ENCODE measurements at places on chromosomes 5 and 9.

- DNase-seq, result no peak
Measured at GRCh38 chr9:123350590-123351310, 5.2 kb upstream of the CRB2 start.

- DNase-seq, result no peak
Measured at GRCh38 chr9:112914524-112914923, 23.8 kb upstream of the SLC46A2 start.

DNA sequence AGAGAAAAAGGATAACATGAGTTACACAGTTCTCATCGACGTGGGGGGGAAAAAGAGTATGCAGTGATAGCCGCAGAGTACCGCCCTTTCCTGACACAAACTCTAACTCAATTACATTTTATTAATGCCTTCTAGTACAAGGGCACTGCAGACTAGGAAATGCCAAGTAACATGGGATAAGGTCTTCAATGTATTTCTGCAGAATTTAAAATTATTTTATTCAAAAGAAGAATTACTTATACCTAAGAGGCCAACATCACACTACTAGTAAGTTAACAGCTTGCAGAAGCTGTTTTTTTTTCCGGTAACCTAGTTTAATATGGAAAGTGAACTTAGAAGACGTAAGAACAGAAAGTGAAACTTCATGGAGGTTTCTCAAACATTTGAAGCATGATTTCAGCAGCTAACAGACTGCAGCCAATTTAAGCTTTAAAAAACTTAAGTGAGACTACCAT lies 3.9 kb downstream of the SETX start:
- no peak for DNase-seq

DNA sequence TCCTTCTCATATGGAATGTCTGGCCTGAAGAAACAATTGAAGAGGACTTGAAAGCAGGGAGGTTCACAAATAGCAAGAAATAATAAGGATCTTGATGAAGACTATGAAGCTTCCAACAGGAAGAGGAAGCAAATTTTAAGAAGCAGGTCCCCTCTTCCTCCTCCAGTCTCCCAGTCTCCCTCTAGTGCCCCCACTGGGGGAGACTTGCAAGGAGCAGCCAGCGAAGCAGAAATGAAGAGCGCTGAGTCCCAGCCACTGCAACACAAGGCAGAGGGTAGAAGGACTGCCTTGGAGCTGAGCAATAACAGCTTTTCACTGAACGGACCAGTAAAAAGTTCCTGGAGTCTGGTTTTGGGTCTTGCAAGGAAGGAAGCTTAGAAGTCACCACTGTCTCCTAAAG lies 32.6 kb upstream of the ACO1 start:
- peak; percentile 11 for DNase-seq

DNA sequence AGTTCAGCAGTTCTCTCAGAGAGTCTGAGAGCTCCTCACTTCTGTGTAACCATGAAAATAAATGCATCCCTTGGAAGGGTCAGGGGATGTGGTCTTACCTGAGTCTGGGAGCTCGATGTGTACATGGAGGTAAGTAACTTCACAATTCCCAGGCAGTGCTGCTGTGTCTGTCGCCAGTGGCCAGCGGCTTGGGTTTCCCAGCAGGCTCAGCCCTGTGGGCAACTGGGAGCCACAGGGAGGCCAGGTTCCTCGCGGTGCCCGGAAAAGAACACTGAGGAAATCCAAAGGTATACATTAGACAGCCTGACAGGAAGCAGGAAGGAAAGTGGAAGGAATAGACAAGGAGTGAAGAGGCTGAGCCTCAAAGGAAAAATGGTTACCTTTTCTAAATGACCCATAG lies 62.2 kb downstream of the OSTF1 start:
- DNase-seq, result no peak

- no peak for DNase-seq
Measured at GRCh38 chr5:147809830-147810666, 21.4 kb downstream of the SPINK1 start.

- DNase-seq, result no peak
Measured at GRCh38 chr5:17105744-17106418, 111.5 kb upstream of the BASP1 start.

DNA sequence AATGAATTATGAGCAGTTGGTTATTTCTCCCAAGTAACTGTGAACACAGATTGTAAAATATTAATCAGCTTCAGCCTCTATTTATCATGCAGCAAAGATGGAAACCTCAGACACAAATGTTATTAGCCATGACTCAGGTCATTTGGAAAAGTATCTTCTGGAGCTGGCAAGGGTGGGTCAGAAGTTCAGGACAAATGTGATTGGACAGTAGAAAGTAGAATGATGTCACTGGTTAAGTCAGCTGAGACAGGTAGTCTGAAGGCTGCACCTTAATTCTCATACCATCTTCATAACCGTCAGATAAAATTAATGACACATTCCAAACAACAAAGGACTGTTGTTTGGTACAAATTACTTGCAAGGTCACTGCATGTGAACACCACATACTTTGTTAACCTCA lies 140.2 kb downstream of the EMB start:
- no peak for DNase-seq

- no peak for DNase-seq
Measured at GRCh38 chr9:80707120-80707519, 982.2 kb downstream of the TLE1 start.

- no peak for DNase-seq
Measured at GRCh38 chr9:120873512-120873911, 3.5 kb downstream of the PHF19 start.
